NCI-H187 (cell line): ENCODE measurements at places on chromosomes 12 and 14.

- no peak for DNase-seq
These were observed 33.9 kb upstream of the CDK17 start for GRCh38 chr12:96434107-96434506.

GRCh38 chr12:27344760-27345159, 12.1 kb downstream of the BMAL2 start:
- DNase-seq = no peak

DNA sequence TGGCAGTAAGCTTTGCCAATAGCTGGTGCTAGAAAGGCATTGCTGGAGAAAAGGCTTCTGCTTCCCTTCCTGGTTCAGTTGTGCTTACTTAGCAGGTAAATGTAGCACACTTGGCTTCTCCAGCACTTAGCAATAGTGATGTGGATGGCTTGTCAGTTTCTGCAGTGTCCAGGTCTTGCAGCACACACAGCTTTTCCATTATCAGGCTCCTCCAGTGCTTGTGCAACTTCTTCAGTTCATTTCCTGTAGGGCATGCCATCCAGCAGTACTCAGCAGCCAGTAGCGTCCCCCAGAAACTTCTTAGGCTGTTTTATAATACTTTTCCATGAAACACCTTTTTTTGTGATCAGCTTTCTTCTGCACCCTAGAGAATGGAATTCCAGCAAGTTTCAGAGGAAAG, 154.6 kb downstream of the SLC6A15 start:
- DNase-seq = no peak

GRCh38 chr12:124550123-124551089, 17.0 kb downstream of the NCOR2 start:
- no peak for DNase-seq

GRCh38 chr12:43099691-43100163, 452.3 kb downstream of the ADAMTS20 start:
- no peak for DNase-seq
